ENCODE measurements at places on chromosomes 1 and 21.

- DNase-seq, result no peak
Measured at GRCh38 chr1:111988743-111989453, 570 bp downstream of the KCND3 start.

DNA sequence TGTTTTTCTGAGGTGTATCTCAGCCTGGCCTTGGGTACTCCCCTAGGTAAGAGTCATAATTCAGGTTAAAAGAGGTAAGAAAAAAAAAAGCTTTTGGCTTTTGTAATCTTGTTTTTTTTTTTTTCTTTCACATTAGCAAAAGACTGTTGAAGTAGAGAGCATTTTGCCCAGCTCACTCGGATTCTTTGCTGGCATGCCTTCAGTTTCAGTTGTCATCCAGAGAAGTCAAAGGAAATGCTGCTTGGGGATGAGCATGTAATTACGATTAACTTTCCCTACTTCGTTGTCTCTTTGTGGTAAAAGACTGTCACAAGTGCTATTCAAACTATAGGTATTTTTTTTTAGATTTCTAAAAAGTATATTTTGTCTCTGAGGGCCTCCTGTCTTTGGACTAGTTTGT, 6.3 kb downstream of the BACH1 start:
- DNase-seq, result no peak

DNA sequence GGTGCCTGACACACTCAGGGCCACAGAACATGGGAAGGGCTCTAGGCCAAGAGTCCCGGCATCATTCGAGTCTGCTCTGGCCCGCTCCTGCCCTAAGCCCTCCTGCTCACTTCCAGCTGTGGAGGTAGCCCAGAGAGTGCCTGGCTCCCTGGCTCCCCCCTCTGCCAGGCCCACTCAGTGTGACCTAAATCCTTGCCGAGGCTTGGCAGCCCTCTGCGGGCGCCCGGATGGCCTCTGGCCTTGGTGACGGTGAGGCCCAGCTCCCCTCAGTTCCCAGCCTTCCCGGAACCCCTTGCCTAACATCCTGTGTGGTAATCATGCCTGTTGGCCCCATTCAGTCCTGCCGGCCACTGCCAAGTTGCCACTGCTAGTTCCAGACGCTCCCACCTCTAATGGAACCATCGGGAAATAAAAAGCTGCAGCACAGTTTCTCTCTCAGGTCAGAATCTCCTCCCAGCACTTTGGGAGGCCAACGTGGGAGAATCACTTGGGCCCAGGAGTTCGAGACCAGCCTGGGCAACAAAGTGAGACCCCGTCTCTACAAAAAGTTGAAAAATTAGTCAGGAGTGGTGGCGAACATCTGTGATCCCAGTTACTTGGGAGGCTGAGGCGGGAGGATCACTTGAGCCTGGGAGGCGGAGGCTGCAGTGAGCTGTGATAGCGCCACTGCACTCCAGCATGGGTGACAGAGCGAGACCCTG, 1.2 kb upstream of the H6PD start:
- DNase-seq, result peak; percentile 79

GRCh38 chr1:104163912-104164476, 414.3 kb downstream of the AMY1C start:
- DNase-seq, result peak; percentile 66

DNA sequence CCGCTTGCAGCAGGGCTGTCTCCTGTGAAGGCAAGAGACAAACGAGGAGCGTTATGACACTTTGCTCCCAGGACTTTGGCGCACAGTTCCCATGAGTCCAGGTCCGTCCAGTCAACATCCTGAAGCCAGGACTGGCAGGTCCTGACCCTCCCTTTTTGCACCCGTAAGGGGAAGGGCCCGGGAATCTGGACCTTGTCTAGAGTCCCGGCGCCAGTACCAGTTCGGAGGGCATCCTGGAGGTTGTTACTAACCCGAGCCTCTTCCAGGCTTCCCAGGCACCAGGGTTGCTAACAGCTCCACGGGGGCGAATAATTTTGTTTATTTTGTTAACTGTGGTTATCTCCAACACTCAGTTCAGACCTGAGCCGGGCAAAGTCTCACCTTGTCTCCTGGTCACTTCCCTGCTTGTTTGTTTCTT, 682 bp upstream of the RWDD3 start:
- DNase-seq, result no peak

DNA sequence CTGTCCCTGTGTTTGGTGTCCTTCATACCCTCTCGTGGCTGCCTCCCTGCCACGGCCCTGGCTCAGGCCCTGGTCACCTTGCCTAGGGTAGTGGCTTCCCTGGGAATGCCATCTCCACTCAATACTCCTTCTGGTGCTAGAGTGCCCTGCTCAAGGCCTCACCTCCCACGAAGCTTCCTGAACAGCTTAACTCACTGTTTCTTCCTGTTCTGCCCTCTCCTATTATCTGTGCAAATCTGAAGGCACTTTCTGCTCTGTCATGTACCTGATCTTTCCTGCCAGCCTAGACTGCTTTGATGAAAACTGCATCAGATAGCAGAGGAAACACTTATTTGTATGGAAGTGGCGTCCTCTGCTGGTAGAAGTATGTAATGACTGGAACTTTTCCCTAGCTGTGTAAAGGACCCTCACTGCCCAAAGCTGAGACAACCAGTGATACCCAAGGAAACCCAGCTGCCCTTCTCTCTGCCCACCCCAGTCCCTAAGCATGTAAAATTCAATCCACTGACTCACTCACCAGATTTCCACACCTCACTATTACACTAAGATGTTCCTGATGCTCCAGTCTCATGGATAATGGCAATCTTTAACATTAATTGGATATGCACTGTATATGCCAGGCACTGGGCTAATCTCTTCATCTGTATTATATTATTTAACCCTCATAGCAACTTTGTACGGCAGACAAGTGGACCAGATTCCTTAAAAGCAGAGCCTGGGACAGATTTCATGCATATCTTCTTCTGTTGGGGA, 36.2 kb upstream of the BTG2 start:
- peak; percentile 69 for DNase-seq

DNA sequence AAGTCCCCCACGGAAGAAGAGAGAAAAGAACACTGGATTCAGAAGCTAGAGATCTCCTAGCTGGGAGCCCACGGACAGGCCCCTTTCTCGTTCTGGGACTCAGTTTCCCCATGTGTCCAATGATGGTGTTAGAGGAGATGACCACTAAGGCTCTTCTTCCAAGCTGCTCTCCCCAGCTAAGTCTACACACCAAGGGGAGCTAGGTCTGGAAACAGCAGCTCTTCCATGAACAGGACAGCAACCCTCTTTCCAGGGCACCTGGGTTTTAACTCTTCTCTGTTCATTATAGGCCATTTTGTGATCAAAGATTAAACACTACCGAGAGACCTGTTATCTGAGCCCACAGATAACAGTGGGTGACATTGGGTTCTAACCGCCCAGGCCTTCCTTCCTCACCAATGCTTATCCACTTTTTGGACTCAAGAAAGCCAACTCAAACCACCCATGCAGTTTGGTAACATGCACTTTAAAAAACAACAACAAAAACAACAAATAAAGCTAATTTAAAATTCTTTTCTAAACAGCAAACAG, 85.9 kb downstream of the MRPL37 start:
- no peak for DNase-seq

DNA sequence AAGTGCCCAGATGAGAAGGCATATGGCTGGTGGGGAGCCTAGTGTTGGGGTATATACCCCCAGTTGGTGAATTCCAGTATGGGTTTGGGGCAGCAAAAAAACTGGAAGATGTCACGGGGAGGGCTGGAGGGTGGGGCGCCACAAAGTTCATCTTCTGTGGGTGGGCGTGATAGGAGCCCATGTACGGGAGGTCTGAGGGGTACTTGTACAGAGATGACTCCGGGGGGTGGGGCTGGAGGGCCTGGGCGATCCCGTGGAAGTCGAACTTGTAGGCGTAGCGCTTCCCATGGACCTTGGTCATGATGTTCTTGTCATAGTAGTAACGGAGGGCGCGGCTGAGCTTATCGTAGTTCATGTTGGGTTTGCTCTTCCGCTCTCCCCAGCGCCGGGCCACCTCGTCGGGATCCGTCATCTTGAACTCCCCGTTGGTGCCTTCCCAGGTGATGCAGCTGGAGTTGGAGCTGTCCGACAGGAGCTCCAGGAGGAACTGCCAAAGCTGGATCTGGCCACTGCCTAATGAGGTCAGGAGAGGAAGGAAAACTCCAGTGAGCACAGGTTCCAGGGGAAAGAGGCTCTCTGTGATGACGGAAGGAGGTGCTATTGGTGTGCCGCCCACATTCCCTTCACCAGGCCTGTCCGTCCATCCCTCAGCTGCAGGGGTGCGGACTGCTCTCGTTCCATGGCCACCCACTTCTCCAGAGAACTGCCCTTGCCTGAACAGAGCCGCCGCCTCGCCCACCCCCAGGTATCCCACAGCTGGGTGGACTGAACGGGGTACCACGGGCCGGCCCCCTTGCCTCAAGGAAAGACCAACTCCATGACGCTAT, 114.7 kb downstream of the ERG start:
- no peak for DNase-seq

GRCh38 chr1:94111879-94112278, 9.1 kb downstream of the ABCA4 start:
- no peak for DNase-seq

GRCh38 chr1:93708734-93709481, 27.3 kb upstream of the BCAR3 start:
- peak; percentile 84 for DNase-seq

GRCh38 chr1:7808253-7808844, 24.3 kb downstream of the PER3 start:
- DNase-seq, result peak; percentile 53

DNA sequence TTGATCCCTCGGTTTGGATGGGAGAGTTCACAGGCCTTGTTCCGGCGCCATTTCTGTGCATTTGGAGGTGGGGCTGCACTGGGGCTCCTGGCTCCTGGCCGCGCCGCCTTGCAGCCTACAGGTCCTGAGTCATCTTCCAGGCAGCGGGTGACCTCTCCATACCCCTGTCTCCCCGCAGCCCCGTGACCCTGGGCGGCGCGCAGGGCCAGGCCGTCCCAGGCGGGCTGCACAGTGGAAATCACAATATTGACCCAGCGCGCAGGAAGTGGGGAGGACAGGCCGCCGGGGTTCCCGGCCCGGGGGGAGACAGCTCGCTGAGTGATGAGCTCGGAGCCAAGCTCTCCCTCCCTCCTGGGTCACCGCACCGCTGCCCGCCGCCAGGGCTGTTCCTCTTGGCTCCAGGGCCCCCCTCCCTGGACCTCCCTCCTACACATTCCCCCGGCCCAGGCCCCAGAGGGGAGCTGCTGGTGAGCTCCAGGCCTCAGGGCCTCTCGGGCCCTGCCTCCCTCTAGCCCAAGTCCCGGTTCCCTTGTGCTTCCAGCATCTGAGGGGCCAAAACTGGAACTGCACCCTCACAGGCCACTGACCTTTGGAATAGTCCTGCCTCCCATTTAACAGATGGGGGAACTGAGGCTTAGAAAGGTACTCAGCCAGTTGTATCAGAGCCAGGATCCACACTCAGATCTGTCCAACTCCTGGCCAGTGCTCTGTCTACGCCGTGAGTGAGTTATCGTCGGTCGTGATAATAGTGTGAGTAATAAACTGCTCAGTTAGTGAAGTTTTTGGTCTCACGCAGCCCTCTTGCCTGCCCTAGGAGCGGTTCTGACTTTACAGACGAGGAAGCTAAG, 142.9 kb upstream of the WNT4 start:
- DNase-seq, result no peak

DNA sequence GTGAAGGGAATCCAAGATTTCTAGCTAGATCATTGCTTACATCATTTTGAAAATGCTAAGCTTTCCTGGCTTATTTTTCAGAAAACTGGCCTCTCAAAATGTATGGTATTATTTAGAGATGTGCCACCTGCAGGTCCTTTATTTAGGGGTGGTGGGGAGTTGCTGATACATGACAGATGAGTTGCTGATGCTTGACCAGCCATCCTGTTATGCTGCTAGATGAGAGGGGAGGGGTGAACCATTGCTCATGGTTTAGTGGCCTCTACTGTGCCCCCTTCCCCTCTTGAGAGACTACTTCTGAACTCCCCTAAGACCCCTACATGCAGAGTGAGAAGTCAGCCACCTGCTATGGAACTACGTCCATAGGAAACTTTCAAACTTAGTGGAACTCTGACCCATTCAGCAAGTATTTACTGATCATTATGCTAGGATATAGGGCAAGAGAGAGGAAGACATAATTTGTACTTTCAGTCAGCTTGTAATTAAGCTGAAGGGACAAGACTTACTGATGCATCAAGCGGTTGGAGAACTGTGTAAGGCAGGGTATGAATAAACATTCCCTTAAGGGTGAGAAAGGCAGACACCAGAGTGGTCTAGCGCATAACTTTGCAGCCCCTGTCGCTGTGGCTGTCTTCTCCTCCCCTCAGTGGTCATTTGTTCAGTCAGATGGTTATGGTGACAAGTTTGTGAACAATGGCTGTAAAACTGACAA, 34.6 kb downstream of the SLAMF6 start:
- DNase-seq, result no peak

GRCh38 chr1:157110686-157111085, 11.1 kb upstream of the ETV3L start:
- DNase-seq, result no peak

DNA sequence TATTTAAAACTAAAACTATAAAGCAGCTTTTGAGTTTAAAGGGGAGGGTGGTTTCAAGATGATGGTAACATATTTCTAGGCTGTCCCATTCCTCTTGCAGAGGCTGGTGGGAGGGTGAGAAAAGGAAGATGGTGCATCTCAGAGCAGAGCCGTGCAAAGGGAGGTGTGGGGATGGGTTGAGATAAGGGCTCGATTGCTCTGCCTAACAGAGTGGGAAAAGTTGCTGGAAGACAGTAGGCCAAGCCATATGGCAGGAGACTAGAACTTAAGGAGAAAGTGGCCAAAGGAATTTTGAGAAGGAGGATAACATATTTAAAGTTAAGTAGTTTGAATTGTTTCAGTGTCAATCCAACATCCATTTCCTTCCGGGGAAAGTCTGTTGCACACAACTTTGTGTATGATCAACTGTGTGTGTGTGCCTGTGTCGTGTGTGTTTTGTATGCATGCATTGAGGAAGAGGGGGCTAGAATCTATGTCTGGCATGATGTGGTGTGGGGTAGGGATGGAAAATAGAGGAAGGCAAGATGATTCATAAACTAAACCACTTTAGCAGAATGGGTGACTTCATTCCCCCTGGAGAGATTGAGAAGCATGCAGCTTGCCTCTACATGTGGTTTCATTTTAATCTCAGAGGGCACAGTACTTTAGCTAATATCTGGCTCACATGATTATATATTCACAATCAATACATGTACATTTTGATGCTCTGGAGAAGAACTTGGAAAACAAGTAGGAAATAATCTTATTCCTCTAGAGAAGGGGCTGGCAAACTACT, 145.0 kb upstream of the DNAH14 start:
- DNase-seq, result peak; percentile 86
